ENCODE measurements at places on chromosomes 6 and 20.

DNA sequence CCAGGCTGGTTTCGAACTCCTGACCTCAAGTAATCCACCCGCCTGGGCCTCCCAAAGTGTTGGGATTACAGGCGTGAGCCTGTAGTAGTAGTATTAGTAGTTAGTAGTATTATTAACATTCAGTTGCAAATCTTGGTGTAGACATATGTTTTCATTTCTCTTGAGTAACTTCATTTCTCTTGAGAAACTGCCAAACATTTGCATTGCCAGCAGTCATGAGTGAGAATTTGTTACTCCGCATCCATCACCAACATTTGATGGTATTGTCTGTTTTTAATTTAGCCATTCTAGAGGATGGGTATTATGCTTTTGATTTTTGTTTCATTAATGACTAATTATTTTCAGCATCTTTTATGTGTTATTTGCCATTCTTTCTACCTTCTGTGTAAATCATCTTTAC lies 1.5 kb upstream of the ERVFRD-1 start:
- DNase-seq = no peak

DNA sequence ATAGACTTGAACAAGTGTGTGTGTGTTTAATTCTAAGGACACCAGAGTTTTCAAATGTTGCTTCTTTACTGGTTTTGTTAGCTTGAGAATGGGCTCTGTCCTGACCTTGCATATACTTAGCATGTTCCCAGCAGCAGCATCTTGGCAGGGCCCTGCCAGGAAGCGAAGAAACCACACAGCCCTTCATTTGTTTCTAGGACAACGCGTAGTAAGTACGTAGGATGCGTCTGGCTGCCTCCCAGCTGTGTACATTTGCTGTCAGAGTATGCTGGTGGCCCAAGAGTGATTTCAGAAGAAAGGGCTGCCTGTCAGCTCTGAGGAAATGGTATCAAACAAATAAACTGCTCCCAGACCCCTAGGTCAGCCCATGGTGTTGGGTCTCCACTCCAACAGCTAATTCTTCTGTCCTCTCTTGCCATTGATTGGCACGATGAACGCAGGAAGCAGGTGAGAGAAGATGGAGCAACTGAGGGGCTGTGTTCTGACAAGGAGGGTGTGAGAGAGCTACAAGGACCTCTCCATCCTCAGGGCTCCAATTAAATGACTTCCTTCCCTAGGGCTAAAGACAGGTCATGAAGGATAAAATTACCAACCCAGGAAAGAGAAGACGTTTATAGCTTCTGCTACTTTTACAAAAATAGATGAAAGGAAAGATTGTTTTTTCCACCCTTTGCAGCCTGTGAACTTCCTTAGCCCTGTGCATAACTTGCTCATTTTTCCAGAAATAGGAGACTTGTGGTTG lies 55.9 kb upstream of the HDDC2 start:
- no peak for DNase-seq

DNA sequence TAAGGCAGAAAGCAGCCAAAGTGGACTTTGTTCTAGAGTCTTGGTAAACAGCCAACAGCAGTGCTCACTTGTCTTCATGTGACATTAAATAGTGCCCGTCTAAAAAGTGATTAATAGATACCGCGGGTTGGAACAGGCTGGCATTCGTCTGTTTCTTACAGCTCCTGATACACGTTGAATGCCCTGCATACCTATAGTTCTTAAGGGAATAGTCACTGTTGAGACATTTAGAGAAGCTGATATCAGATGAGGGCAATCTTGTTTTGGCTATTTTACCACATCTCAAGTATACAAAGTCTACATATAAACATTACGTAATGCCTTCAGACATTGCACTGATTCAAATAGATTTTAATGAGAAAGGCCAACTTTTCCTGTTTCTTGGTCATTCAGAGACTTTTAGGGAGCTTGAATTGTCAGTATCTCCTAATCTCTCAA lies 374.9 kb upstream of the FLRT3 start:
- no peak for DNase-seq

GRCh38 chr6:16058929-16059345 lies 69.9 kb upstream of the MYLIP start:
- DNase-seq = no peak

DNA sequence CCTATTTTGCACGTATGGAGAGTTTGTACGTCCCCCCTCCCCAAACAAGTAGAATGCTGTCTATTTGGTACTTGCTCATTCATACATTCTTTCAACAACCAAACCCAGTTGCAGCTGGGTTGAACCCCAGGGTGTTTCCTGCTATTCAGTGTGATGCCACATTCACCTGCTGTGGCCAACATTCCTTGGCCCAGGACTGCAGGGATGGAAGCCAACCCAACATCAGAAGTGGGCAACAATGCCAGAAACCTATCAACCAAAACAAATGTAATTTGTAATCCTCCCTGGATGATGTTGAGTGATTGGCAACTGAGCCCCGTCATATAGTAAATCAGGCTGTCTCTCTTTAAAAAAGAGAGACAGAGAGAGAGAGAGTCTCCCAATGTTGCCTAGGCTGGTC lies 8.9 kb downstream of the NT5E start:
- no peak for DNase-seq

GRCh38 chr6:41717392-41717736 lies 18.0 kb downstream of the TFEB start:
- no peak for DNase-seq

DNA sequence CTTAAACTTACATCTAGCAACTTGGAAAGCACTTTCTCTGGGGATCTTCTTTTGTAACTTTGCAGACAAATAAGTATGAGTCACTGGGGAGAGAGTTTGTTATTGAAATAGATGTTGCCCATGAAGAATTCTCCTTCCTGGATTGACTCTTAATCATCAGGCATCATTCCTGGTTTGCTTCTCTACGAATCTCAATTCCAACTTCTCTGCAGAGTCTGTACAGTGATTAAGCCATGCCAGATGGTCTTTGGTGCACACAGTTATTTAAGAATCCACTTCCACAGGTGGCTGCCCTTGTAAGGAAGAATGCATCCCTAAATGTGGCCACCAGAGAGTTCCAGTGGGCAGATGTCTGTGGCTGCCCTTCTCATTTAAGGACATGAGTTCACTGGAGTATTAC lies 25.7 kb downstream of the MYCT1 start:
- no peak for DNase-seq

DNA sequence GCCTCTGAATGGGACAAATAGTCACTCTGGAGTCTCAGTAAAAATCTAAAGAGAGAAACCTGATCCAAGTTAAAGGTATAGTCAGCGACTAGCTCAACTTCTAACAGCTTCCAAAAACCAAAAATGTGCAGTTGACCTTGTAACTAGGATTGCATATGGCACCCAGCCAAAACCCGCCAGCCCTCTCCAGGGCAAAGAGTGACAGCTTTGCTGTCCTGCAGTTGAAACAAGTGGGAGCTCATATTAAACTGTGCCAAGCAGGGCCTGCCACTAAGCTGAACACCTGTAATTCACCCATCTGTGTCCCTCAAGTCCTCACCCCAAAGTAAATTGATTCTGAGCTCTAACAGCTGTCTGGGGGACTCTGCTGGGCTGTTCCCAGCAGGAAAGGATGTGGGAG lies 695.3 kb downstream of the MAFB start:
- DNase-seq = no peak

DNA sequence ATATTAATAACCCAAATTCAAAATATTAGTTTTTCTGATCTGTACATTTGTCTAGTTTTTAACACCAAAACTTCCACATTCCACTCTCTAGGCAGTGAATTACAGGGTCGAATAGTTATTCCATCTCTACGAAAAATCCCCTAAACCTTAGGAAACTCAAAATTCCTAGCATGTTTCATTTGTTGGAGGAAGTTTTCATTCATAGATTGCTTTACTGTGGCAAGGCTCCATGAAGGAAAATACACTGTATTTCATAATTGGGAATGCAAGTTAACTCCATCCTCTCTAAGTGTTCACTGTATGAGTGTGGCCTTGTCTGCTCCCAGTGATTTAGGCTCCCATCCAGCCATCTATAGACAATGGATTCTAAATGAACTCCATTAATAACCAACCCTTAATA lies 296.1 kb downstream of the TENT5A start:
- DNase-seq = no peak

DNA sequence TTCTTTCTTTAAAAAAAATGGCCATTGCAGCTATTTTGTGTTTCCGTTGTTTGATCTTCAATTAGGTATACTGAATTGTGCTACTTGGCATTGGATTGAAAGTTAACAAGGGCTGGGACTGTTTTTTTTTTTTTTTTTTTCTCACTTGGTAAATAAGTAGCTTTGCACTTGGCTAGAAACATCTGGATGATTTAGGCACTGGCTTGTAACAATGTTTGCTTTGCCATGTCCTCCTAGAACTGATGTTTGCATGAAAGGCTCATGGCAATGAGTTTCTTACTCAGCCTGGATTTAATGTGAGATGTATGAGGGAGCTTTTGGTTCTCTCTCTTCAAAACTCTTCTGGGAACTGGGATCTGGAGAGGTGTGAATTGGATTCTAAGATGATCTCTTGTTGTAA lies 414.1 kb downstream of the CDH26 start:
- no peak for DNase-seq

DNA sequence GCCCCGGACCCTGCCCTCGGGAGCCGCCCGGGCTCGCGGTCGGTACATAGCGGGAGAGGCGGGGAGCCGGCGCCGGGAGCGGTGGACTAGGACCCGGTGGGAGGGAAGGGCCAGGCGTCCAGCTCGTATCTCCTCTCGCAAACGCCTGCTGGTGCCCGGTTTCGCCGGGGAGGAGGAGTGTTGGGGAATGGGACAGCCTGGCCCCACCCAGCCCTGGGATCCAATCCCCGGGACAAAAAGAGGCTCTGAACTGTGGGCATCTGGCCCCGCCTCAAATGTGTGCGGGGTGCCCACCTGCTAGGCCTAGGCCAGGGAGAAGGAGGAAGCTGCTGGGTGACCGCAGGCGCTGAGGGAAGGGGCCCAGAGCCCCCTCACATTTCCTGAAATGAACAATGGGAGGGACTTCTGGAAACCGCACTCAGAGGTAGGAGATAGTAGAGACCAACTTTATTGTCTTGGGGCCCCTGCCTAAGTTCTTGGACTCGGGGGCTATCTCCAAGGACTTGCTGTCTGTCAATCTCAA lies at the start of gene KCNK17:
KCNK17 (minus strand) TSS at position 147 of the 523 bp plus-strand sequence; CDS start at position 48, 99 bp downstream.
- DNase-seq = no peak

DNA sequence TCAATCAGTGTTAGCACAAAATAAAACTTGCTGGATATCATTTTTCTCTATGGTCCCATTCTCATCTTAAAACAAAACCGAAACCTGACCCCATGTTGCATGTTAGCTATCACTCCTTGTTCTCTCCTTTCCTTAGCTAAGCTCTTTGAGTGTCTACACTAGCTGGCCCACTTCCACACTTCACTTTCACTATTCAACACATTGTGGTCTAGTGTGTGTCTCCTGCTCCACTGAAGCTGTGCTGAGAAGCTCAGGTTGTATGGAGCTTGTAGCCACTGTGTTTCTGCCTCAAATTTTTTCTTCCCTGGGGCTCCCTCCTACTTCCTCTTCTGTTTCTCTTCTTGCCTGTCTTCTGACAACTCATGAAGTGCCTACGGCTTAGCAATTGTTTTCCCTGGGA lies 223.0 kb downstream of the NKAIN2 start:
- no peak for DNase-seq

DNA sequence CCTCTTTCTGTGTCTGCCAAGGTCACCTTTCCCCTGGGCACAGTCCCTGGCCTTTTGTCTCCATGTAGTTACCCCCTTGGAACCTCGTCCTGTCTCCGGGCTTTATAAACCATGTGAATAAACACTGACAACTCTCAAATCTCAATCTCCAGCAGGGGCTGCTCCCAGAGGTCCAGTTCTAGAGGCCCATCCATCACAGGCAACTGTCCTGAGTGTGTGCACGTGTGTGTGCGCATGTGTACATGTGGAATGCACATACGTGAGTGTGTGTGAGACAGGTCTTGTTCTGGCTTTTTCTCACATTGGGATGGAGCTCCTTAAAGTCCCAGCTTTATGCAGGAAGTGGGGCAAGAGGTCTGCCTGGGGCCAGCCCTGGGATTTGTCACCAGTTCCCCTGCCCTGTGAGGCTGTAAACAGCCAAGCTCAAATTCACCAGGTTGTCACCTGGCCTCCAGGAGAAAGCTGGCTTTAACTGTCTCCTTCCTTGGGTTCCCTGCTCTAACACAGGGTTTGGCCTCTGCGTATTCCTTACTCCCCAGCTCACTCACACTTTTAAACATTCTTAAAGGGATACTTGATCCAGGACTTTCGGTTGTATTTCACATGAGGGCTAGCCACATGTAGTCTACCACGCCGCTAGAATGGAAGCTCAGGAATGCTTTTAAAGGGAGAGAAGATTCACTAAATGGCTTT lies 42.7 kb downstream of the RAMACL start:
- no peak for DNase-seq

DNA sequence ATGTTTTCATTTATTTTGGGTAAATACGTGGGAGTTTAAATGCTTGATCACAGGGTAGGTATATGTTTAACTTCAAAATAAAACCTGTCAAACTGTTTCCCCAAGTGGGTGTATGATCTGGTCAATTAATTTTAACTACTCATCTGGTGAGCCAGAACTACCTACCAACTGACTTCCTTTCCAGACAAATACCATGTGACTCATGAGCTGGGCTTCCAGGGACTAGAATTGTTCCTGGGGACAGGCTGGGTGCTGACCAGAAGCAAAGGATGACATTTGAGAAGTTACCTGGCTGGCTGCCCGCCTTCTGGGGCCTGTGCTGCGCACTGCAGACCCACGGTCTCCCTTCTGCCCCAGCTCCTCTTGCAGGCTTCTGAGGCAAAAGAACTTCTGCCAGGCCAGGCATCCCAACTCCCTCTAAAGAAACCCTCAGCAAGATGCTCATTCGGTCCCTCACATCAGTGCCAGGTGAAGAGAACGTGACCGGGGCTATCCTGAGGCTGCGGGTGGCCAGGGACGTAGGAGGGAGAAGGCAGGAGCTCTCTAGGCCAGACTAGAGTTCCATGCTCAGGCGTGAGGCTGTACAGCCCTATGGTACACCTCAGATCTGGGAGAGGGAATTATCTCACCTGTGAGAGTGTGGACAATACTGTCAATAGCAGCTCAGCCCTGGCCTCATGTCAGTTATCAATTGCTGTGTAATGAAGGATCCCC lies 103.6 kb downstream of the JPH2 start:
- DNase-seq = no peak

DNA sequence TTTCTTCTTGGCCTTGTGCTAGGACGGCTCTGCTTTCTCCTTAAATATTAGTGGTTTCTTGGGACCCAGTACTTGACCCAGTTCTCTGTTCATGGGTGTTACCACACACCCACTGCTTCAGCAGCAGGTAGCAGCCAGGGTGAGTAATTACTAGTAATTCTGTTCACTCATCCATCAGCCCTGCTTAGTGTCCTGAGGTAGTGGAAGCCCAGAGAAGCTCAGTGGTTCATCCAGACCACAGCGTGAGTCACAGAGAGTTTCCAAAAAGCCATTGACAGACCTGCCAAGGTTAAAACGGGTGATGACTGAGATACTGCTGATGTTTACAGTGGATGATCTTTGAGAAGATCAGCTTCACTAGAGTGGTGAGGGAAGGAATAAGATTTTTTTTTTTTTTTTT lies 51.7 kb upstream of the HINT3 start:
- peak; percentile 61 for DNase-seq

DNA sequence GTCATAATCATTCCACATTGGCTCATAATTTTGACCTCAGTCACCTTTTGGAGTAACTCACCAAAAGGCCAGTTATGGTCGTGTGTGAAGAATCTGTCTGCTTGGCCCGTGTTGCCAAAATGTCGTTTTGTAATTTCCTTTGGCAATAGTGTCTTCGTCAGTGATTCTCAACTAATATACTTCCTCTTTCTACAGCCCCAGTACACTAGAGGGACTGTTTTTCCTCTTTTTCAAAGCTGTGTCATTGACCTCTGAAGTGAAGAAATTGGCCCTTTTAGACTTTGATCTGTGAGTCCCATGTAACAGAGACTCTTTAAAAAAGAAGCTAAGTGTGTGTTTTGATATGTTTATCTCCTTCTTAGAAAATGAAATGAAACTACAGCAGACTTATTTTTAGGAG lies 5.2 kb downstream of the FOXO3 start:
- DNase-seq = no peak

All from stimulated activated CD4-positive, alpha-beta T cell treated with anti-CD3 and anti-CD28 coated beads, Interleukin-4, amount 100 ng/mL, for 48 hours (primary cell).